Germinal center (tissue), 1 donor: ENCODE measurements at places on chromosomes 2 and 18.

DNA sequence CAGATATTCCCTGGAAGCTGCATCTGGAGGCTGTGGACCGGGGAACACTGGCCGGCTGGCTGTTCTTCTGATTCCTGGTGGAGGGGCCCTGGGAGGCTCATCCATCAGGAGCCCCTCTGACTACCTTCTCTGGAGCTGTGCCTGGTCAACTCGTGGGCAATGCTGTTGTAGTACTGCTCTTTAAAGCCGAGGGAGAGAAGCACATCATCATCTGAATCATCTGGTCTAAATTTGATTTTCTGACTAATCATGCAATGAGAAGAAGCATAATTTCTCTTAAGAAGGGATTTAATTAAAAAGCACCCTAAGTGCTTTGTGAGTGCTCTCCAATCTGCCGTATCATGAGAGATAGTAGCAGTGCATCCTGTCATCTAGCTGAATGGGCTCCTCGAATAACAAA, 229.5 kb downstream of the FHOD3 start:
- no peak for DNase-seq

DNA sequence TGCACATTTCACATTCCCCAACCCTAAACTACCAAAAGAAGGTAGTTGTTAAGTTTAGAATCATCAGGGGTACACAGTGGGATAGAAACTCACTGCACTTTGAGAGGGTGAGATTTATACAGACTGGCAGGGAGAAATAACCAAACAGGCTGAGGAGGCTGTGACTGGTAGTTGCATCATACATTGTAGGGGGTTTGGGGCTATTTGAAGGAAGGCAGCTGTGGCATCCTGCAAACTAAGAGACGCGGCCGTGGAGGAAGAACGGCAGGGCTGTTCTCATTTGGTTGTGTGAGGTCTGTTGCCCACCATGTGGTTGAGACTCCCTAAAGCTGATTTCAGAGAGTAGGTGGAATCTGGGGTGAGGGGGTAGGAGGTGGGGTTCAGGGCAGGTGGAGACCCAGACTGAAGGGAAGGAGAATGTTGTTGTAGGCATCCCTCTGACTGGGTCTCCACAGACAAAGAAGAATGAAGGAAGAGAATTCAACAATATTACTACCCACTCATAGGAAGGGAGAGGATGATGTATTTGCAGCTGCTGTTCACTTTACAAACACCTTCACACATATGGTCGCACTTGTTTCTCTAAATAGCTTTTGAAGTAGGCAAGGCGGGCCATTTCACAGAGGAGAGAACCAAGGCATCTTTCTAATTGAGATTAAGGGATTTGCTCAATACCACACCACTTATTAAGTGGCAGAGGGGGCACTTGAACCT, 170.9 kb upstream of the SIX2 start:
- DNase-seq: no peak

- DNase-seq: peak; percentile 64
Observed at GRCh38 chr2:29309090-29310029, 194.1 kb downstream of the CLIP4 start.

GRCh38 chr2:25301453-25302352, 40.0 kb downstream of the DNMT3A start:
- DNase-seq: peak; percentile 53

GRCh38 chr2:115422004-115422634, 979.7 kb downstream of the DPP10 start:
- no peak for DNase-seq

DNA sequence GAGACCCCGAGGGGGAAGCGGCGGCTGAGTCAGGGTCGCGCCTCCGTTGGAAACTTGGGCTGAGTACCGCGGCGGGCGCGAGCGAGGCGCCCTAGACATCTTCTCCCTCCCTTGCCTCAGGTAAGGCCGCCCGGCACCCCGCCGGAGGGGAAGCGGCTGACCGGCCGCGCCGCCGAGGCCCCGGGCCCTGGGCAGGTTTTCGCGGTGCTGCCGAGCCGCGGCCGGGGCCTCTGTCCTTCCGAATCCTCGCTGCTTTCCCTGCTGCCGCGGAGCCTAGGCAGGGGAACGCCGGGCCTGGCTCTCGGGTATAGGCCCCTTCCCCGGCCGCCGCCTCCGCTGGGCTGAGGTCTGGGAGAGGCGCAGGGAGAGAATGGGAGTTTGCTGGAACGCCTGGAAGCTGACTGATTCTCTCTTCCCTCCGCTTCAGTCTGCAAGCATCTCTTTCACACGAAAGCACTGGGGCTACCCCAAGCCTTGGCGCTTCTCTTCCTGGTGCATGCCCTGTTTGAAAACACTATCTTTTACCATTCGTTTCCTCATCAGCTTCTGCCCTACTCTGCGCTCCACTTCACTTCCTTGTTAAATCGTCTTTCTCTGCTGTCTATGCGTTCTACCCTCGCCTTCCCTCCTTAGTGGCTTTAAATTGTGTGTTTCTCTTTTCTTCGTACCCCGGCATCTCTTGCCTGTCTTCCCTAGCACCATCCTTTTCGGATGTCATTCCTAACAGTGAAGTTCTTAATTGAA, 652 bp downstream of the PPM1B start:
- DNase-seq: peak; percentile 51

GRCh38 chr18:44954257-44954656, 273.6 kb downstream of the SETBP1 start:
- no peak for DNase-seq

DNA sequence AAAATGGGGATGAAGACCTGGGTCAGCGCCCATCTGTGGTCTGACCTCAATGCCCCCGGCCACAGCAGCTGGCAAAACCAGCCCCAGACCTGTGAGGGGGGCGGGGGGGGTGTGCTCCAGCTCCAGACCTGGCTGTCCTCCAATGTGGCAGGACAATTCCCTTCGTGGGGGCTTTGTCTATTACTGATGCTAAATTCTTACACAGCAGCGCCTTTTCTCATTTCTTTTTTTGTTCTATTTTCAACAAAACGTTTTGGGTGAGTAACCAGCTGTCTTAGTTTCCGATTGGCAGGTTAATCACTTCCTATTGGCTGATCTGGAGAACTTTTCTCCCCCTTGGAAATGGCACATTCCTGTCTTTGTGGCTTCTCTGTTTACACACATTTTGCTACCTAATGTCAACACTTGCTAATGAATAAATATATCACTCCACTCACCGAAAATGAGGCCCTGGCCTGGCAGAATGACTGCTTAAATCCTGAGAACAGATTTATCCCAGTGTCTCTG, 4.4 kb downstream of the SMAD7 start:
- DNase-seq: no peak

- DNase-seq: no peak
Observed at GRCh38 chr2:200414367-200414766, 95.5 kb downstream of the KCTD18 start.

DNA sequence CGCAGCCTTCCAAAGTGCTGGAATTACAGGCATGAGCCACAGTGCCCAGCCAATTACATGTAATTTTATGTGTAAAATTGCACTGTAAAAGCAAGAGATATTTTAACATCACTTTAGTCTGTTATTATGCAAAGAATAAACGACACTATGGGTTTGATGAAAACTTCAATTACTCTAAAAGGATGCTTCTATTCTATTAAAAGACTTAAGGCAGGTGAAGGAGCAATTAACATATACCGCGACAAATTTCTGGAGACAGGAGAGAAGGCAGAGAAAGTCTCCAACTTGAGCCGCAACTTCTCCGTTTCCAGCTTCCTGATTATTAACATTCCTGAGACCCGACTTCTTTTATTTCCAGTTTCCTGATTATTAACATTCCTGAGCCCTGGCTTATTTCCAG, 53.7 kb downstream of the FAM210A start:
- DNase-seq: no peak

DNA sequence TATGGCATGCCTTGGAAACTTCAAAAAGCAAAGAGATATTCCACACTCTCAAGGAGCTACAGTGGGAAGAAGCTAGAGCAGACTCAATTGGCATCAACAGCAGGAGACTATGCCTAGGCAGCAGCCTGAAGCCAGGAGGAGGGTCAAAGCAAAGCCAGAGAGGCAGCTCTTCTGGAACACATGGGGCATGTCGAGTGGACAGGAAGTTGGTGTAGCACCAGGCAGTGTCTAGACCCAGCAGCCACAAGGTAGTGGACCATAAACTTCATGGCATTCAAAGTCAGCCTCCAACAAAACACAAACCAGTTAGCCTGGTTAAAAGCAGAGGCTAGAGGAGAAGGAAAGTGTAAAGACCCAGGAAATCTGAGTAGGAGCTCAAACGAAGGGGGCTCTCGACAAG, 311.2 kb upstream of the PKDCC start:
- DNase-seq: no peak

GRCh38 chr2:128488434-128488833, 169.8 kb upstream of the HS6ST1 start:
- DNase-seq: no peak

- DNase-seq: no peak
Observed at GRCh38 chr18:11864471-11864870, 13.3 kb downstream of the CHMP1B start.

DNA sequence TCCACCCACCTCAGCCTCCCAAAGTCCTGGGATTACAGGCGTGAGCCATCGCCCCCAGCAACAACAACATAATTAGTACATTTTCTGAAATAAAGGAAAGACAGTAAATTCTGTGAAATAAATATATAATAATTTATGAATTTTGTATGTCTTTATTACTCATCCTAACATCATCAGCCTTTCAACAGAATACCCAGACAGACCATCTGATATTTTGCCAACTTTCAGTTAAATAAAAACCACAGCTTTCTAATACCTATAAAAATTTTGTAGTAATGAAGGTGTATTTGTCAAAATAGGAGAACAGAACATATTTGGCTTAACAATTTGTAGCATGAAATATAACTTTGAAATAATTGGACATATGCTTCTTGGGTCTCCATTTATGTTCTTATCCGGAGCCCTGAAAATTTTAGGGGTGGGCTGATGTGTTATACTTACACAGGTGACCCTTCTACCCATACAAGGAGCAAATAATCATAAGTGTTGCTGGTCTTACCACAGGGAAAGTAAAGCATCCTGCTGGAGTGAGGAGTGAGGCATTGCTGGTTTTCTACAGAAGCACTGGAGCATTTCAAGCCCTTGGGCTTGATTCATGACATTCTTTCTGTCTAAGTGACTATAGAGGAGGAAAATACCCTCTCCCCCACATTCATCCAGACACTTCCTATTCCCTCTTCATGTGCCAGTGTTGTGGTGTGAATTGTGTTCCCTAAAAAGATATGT, 99.3 kb downstream of the SPOPL start:
- DNase-seq: no peak

- DNase-seq: no peak
Observed at GRCh38 chr18:63302636-63303405, 16.7 kb downstream of the BCL2 start.

DNA sequence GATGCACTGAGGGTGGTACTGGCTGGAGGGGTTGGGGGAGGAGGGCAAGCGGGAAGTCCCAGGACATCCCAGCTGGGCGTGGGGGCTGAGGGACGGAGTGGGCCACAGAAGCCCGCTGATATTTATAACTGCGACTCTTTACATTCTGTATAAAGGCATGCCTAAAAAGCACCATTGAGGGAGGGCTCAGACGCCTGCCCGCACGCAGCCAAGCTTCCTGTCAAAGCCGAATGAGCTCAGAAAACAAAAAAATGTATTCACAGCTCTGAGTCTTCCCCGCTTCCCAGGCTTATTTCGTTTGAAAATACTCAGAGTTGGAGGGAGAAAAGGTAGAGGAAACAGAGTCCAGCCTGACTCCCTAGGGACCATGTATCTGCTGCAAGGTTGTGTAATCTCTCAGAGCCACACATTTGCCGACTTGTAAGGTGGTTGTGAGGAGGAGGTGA, 170.1 kb upstream of the HAAO start:
- DNase-seq: no peak

DNA sequence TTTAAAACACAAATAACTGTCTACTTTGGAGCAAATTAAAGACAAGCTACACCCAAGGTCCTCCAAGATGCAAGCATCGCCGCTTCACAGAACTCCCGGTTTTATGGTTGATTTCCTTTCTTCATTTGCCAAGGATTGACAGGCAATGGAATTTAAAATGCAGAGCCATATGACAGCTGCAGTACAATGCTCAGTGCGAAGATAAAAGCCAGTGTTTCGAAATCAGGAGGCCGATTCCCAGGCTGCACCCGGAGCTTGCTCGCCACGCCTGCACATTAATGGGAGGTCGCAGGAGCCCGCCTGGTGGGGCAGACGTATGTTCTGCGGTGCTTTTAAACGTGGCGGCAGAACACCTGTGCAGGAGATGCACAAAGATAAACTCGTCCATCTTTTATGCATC, 727.6 kb upstream of the SOX11 start:
- no peak for DNase-seq

GRCh38 chr18:78727877-78728783, 251.5 kb upstream of the SALL3 start:
- DNase-seq: no peak
